Ovary (tissue), 10 donors: ENCODE measurements at places on chromosomes 4 and X.
A peak's percentile ranks its signal among the peaks of the same experiment; 100 is the strongest.

GRCh38 chr4:183241721-183242151, 78.3 kb downstream of the CLDN22 start:
- DNase-seq = no peak

- DNase-seq = no peak
Observed at GRCh38 chrX:118024482-118024881, 92.1 kb downstream of the KLHL13 start.

DNA sequence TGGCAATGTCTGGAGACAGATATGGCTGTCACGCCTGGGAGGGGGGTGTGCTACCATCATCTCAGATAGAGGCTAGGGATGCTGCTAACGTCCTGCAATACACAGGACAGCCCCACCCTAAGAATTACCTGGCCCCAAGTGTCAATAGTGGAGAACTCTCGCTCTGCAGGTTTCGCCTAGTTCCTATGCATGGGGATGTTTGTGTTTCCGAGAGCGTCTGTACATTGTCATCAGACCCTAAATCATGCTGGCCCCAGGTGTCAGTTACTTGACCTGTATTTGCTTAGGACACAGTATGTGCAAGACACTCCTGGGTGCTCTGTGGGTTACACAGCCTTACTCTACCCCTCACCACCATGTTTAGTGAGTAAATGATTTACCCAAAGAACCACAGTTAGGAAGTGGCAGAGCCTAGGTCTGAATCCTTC, 90.8 kb downstream of the AFF1 start:
- DNase-seq = no peak

DNA sequence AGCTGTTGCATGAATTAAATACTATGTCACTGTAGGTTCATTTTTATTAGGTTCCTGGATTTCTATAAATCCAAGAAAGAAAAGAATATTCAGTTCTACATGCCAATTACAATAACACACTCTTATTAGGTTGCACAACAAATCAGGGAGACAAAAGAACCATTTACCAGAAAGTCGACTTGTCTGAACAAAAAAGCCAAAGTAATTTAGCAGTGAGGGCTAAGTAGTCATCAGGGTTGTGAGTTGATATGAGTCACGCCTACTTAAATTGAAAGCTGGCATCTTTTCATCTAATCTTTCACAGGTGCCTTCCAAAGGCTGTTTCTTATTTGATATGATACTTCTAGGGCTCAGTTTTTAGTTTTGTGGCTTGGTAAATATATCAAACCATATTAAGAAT, 25.4 kb upstream of the GNRHR start:
- DNase-seq = no peak

GRCh38 chr4:82491251-82491960, 61.0 kb downstream of the ENOPH1 start:
- DNase-seq = no peak

DNA sequence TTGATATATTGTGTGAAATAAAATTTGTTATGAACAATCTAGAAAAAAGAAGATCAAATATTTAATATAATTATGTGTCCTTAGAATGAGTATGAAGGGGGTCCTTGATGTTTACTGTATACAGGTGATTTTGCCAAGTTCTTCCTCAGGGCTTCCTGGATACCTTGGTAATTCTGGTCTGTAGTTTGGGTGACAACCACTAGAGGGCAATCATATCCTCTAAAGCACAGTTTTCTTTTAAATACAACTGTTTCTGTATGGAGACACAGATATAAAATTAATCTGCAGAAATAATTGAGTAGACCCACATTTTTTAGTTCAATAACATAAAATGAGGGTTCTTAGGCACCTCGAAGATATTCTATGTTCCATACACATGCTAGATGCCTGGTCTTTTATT, 157.7 kb downstream of the SPANXN1 start:
- DNase-seq = no peak

DNA sequence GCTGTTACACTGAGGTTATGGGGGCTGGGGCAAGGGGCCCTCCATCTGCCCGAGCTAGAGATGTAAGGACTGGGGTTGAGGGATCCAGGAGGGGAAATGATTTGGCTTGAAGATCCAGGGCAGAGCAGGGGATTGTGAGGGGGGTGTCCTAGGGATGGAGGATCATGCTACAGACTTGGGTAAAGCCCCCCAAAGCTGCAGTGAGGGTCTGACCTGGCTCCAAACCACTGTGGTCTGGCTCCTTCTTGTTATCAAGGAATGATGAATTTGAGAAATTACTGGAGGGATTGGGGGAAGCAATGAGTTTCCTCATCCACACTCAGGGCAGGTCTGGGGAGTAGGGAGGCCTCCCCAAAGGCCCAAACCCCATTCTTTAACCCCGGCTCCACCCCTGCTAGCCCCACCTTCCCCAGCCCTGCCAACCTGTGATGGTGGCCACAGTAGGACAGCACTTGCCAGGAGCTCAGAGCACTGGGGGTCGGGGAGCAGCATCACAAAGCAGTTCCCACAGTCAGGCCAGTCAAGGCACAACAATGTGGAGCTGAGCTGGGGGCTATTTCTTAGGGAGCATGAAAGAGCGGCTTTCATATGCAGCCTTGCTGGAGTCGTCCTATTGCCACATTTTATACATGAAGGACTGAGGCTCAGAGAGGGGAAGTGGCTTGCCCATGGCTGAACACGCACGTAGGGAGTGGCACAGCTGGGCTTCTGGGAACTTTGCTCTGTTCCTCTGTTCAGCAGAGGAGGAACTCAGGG, 165.5 kb downstream of the EFNB1 start:
- no peak for DNase-seq

DNA sequence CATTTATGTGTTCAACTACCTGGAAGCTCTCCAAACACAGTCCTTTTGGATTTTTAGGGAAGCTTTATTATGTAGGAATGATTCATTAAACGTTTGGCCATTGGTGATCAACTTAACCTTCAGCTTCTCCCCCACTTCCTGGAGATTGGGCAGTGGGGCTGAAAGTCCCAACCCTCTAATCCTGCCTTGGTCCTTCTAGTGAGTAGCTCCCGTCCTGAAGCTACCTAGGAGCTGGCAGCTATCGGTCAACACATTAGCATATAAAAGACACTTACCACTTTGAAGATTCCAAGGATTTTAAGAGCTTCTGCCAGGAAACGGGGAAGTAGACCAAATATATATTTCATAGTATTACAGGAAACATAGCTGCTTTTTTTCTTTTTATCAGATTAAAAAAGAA, 69.7 kb downstream of the MCUB start:
- no peak for DNase-seq

DNA sequence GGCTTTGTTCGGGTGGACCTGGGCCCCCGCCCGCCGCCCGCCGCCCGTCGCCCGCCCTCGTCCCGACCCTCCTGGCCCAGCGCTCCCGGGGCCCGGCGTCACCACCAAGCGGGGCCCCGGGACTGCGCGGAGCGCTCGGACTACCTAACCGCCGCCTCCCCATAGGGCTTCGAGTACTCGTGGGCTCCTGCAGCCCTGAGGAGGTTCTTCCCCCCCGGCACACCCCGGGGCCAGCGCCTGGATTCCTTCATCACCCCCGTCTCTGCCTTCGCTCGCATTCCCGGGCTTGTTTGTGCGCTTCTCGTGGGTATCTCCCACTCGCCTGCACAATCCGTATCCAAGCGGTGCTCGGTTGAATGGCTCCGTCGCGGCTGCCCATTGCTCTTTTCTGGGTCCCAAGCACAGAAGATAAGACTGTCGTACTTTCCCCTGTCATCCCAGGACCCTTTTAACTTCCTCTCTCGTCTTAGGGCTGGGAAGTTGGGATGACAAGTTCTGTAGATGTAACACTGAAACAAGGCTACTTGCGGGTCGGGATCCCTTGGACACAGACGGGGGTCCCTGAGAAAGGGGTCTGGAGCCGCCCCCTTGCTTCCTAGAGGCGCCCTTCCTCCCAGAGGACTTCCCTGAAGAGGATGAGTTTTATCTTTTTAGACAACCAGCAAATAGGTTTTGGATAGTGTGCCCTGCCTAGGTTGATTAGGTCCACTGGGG, 565 bp downstream of the MOB1B start:
- no peak for DNase-seq

DNA sequence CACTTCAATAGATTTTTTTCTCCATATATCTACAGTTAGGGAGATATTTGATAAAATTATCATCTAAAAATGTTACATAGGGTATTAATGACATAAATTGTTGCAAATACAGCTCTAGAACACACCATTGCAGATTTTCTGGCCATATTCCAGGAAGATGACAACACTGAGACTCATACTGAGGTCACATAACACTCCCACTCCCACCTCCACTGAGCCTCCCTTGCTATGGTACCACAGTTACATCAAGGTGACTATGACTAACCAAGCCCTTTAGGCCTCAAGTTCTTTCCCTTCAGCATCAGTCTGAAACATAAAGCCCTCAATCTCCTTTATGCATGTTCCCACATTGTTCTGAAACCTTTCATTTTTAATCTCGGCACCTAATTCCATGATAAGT, 932.0 kb upstream of the IGFBP7 start:
- no peak for DNase-seq

DNA sequence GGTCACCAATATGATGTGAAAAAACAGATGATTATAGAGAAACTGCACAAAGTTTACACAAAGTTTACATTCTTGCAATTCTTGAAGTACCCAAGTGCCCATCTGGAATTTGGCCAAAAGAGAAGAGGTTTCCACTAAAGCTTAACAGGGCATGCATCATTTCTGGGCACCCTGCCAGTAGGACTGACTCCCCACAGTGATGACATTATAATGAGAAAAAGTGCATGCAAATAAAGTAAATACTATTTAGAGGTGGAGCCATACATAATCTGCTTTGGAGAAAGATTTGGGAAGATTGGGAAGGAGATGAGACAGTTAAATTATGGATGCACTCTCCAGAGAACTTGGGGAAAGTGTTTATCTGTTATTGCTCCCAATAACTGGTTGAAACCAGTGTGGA, 93.7 kb upstream of the TRPC3 start:
- no peak for DNase-seq

GRCh38 chrX:153622661-153623309, 23.8 kb upstream of the CCNQ start:
- peak; percentile 30 for DNase-seq

DNA sequence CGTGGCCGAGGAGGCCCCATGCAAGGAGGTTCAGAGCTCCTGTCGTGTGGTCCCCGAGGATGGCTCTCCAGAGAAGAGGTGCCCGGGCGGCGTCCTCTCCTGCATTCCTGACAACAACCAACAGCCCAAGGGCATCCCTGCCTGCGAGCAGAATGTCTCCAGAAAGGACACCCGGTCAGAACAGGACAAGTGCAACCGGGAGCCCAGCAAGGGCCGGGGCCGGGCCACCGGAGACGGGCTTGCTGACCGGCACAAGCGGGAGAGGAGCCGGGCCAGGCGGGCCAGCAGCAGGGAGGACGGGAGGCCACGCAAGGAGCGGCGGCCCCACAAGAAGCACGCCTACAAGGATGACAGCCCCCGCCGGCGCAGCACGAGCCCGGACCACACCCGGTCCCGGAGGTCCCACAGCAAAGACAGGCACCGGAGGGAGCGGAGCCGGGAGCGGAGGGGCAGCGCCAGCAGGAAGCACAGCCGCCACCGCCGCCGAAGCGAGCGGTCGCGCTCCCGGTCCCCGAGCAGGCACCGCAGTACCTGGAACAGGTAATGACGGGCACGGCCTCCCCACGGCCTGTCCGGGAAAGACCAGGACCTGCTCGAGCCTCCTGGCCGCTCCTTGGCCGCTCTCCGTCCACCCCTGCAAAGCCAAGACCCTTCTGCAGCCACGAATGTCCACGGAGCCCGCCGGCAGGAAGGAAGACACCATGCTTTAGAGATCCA, 9.8 kb downstream of the AKAP17A start:
- no peak for DNase-seq

DNA sequence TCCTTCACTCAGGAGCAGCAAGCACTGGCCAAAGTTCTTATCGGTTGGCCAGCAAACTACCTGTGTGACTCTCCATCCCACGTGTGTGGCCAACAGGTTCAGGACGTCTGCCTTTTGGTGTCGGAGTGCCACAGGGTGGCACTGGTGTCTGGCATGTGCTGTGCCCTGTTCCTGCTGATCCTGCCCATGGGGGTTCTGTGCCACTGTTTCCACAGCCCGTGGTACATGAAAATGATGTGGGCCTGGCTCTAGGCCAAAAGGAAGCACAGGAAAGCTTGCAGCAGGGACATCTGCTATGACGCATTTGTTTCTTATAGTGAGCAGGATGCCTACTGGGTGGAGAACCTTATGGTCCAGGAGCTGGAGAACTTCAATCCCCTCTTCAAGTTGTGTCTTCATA, 4.6 kb upstream of the TLR2 start:
- DNase-seq = no peak

- no peak for DNase-seq
Observed at GRCh38 chr4:89216866-89217265, 90.7 kb downstream of the GPRIN3 start.

- DNase-seq = peak; percentile 48
Observed at GRCh38 chr4:186021461-186022167, 47.3 kb upstream of the TLR3 start.

GRCh38 chrX:68847172-68847571, 18.4 kb downstream of the EFNB1 start:
- DNase-seq = no peak

GRCh38 chr4:24722026-24722568, 73.3 kb upstream of the SOD3 start:
- no peak for DNase-seq

GRCh38 chrX:43716696-43717095, 60.6 kb downstream of the MAOA start:
- no peak for DNase-seq

- DNase-seq = no peak
Observed at GRCh38 chr4:172787111-172787510, 381.5 kb upstream of the GALNT7 start.

GRCh38 chr4:171812665-171813525, at the start of gene GALNTL6:
GALNTL6 (plus strand) TSS chr4:171813404.
- DNase-seq = no peak

DNA sequence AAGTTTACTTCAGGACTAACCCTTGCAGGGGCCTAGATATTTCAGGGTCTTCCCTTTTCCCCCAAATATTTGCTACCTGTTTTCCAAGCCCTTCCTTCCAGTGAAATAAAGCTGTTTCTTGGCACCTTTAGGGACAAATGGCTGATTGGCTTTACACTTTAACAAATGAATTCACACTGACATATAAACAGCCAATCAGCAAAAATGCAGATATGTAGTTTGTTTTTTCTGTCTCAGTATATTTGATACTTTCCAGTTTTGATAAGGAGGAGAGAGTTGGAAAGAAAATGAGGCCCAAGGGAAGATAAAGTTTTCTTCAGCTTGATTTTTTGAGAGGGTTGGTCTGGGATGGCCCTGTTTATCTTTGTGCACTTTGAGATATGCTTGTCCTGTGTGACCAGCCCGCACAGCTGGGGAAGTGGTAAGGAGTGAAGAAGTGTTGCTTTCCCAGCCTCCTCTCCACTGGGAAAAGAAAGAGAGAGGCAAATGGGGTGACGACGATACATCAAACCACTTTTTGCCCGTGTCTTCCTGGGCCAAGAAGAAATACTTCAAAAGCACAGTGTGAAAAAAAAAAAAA, 67.5 kb downstream of the MGST2 start:
- no peak for DNase-seq
